ENCODE measurements at places on chromosomes 3 and 15. TPM values are rescaled to one million over a fixed set of nuclear protein-coding genes. Genes with fewer than 3 reads are reported as not detected.

CLDN16 gene
- total RNA-seq: under 0.01 TPM

ISG20 gene
- total RNA-seq: 17.2 TPM

BSN gene
- total RNA-seq: under 0.01 TPM

FGF12 gene
- total RNA-seq: 0.15 TPM

MEX3B gene
- 5.8 TPM for total RNA-seq

MUC20 gene
- not detected for total RNA-seq

CX3CR1 gene
- total RNA-seq: not detected

C2CD4B gene
- total RNA-seq: 65.3 TPM

ATP8B4 gene
- total RNA-seq: not detected

TGM5 gene
- total RNA-seq: not detected

TEX9 gene
- total RNA-seq: 3.2 TPM

CP gene
- total RNA-seq: not detected

LRRC34 gene
- total RNA-seq: 0.97 TPM

AADACL2 gene
- total RNA-seq: not detected

SLC41A3 gene
- 34.1 TPM for total RNA-seq

CHRNA3 gene
- total RNA-seq: not detected

KNG1 gene
- total RNA-seq: not detected

CD200R1 gene
- total RNA-seq: not detected

ANKRD63 gene
- total RNA-seq: not detected

MINAR1 gene
- 0.30 TPM for total RNA-seq

GABRG3 gene
- not detected for total RNA-seq

HCN4 gene
- not detected for total RNA-seq

CGNL1 gene
- total RNA-seq: 19.2 TPM
